Type B pancreatic cell (in vitro differentiated cells): ENCODE measurements at places on chromosomes 3 and 15. TPM values are rescaled to one million over a fixed set of nuclear protein-coding genes. Genes with fewer than 3 reads are reported as not detected.

The IL17RC gene
- 22.6 and 30.0 TPM in 2 replicates for total RNA-seq

The SUSD5 gene
- 0.64 and 3.3 TPM in 2 replicates for total RNA-seq

The APBA2 gene
- total RNA-seq: 8.5 and 33.3 TPM in 2 replicates

The GRK7 gene
- total RNA-seq: 0.10 TPM in 1 of 2 replicates, not detected in the other

- no peak for DNase-seq
Observed at GRCh38 chr15:62121273-62122015, 43.6 kb downstream of the C2CD4B start.

DNA sequence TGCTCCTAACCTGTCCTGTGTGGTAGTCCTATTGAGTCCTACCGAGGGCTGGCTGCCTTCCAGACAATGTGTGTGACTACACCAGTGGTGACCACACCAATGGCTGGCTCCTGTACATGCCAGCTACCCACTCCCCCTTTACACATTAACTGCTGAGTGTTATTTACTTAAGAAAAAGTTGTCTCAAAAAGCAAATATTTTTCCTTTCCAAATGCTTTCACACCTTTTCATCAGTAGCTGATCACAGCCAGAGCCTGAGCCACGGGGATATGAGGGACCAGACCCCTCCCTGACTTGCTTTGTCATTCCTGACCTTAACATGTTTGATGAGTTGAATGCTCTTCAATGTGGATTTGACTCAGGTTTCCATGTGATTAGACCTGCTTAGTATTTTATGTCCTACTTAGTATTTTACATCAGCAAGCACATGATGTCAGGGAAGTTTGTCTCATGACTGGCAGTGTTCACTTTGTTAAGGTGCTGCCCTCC, 29.6 kb upstream of the GREM1 start:
- no peak for DNase-seq

- no peak for DNase-seq
Observed at GRCh38 chr3:43970920-43971319, 270.8 kb upstream of the TOPAZ1 start.

DNA sequence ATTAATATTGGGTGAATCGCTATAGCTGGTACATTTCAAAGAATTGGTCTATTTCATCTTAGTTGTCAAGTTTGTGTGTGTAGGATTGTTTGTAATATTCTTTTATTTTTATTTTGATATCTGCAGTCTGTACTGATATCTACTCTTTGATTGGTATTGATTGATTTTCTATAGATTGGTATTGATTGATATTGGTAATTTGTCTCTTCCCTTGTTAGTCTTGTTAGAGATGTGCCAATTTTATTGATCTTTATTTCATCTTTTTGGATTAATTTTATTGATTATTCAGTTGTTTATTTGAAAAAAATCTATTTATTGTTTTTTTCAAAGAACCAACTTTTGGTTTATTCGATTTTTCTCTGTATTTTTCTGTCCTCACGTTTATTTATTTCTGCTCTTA, 61.4 kb downstream of the TM2D3 start:
- DNase-seq: no peak

DNA sequence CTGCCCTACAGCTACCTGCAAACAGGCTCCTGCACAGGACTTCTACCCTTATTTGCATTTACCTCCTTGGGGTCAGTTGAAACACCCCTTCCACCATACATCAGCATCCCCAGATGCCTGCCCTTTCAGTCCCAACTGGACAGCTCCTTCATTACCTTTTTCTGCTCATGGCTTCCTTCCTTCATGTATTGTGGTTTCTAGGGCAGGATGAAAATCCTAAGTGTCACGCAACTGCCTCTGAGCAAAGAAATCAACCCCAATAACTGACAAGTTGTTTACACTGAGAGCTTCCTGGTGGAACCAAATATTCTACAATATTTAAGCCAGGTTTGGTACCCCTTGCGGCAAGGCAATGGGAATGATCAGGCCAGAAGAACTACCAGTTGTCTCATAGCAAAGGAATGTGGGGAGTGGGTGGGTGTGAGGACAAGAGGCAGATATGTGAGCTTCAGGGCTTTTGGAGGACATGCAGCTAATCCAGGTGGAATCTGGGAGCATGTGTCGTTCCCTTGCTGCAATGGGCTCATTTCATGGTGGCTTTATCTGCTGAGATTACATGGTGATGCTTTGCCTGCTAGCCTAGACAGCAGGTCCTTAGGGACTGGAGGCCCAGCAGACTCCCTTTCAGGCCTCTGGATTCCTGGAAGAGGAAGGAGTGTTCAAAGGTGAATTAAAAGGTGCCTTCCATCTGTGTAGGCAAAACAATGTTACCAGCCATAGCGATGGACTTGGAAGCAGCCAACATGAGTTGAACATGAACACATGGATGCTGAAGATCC, 34.9 kb downstream of the PPCDC start:
- no peak for DNase-seq

DNA sequence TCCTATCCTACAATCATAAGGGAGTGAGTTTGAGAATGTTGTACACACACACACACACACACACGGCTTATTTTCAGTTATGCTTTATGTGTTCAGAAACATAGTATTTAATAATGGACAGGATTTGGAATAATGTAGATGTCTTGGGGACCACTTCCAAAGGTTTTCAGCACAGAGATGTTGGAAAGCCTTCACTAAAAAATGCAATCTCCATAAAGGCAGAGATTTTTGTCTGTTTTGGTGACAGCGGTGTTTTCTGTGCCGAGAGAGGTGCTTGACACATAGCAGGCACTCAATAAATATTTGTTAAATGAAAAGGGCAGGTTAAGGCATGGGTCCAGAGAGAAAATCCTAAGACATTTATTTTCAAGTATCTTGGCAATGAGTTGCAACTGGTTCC, 428.2 kb upstream of the RGMA start:
- no peak for DNase-seq

DNA sequence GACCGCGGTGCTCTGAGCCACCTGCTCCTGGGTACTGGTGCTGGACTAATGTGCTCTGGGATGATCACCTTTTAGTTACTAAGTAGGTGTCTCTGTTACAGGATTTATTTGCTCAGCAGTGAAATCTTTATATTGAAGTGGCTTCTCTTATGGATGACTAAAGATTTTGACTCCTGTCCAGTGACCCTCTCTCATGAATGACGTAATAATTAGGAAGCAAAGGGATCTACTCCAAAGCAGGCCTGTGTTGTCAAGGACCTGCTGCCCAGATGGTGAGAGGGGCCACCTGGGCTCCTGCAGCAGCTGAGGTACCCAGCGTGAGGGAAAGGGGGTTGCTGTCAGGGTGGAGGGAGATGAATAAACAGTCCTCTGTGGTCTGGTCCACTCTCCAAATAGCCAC, 263.6 kb downstream of the GABRG3 start:
- no peak for DNase-seq

DNA sequence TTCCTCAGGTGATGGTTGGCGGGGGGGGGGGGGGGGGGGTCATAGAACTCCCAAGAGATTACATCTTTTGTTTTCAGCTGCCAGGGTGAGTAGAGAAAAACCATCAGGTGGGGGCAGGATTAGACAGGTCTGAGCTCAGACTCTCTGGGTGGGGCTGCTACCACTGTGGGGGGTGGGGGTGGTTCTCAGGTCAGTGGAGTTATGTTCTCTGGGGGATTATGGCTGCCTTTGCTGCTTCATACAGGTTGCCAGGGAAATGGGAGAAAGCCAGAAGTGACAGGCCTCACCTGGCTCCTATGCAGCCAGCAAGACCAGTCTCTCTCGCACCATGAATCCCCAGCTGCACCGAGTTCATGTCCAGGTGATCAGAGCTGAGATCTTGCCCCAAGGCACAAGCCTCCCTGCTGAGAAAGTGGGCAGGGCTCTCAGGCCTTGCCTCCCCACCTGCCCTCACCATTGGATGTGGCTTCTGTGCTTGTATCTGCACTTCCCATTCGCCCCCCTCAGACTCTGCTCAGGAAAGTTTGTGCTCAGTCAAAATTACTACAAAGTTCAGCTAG, 828.1 kb downstream of the MCTP2 start:
- DNase-seq: no peak

DNA sequence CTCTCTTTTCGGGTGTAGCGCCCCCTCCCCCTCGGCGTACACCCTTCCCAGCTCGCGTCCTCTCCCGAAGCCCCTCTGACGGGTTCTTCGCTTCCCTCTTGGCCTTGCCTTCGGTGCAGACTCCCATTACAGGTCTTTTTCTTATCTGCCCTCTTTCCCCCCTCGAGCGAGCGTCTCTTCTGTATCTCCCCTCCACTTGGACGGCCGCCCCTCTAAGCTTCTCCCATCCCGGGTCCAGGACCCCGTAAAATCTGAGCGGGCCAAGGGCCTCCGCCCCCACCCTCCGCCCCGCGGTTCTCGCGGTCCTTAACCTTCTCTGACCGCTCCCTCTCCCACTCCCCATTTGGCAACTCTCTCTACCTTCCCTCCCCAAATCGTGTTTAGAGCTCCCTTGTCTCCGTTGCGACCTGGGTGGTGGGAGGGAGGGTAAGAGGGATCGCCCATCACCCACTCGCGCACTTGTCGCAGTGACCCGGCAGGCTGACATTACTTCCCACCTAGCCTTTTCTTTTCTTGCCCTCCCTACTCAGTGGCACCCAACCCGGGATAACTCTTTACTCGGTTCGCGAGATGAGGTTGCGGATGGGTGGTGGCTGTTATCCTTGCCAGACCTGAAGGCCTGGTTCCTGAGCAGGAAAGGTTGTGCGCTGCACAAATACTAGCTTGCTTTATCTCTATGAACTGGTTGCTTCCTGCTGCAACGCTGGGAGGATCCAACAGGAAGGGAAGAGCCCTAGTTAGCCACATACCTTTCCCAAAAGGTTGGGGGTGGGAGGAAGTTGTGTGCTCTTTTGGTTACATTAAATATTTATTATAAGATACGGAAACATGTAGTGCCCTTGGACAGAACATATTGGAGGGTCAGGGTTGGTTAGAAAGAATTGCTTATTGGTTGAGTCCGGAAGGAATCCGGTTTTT, 922 bp downstream of the RAB11A start:
- DNase-seq: no peak

DNA sequence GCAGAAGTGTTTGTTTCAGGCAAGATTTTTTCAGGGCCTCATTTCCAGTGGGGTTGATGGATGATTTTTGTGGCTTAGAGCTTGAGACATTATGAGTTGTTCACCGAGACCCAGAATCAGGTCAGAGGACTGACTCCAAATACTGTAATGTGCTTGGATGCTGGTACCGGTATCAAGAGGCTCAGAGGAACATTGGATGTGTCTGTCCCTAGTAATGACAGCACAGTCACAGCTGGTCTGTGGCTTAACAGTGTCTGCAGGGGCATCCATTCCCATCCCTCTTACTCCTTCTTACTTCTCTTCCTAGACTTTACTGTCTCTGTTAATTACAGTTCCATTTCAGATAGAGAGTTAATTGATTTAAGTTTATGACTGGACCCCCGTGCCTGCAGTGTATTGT, 107.8 kb downstream of the PTPRG start:
- no peak for DNase-seq

DNA sequence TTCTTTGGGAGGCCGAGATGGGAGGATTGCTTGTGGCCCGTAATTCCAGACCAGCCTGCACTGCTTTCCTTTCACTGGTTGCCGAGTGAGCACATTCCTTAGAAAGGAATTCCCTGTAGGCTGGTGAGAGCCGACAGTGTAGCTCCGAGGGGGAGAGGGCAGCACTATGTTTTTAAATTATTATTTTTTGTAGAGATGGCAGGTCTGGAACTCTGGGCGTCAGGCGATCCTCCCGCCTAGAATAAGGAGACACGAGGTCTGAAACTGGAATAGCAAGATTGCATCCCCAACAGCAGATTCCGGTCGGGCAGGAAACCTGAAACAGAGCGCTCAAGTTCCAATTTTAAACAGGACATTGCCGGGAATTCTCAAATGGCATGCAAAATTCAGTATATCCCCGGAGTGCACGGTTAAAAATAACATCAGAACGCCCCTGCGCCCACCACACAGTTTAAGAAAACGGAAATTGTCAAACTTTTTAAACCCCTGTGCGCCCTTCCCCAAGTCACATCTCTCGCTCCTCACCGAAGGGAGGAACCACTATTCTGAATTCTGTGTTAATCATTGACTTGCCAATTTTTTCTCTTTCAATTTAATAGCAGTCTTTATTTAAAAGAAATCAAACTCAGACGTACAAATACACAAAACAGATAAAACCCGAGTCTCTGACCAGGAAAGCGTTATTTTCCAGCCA, 643 bp upstream of the RNU5B-1 start:
- no peak for DNase-seq

DNA sequence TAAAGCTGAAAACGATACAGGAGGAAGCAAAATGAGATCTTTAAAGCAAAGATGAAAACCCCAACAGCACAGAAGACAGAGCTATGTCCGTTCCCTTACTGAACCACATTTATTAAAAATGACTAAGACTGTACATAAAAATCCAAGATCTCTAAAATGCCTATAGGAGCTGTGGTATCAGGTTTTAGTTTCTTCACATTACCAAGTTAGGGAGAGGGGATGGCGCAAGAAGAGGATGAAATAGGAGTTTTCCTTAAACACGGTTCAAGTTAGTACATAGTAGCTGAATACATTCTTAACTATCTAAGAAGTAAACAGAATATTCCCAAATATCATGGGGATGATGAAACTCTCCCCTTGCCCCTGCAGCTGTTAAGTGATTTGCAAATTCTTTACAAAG, 6.3 kb downstream of the EOMES start:
- DNase-seq: no peak
